ENCODE measurements at places on chromosomes 5 and 9.

GRCh38 chr5:180590543-180591310 lies 572 bp downstream of the SCGB3A1 start:
- no peak for DNase-seq

DNA sequence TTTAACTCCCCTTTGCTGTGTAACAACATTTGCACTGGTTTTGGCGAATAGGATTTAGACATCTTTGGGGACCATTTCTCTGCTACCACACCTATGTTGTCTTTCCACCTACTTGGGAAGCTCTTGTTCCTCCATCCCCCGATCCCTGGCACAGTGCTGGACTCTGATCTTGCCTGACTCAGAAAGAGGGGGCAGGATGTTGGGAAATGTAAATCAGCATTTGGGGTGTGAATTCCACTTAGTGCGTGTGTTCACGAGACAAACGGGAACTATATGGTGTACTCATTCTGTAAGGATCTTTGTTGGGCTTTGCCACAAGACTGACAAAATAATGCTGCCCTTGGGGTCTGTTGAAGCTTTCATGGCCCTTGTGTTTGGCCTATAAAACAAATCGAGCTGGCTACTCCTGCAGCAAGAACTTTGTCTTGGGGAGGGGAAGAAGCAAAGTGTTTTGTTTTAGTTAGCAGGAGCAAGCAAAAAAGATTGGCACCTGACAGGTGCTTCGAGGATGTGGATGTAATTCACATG lies 18.5 kb downstream of the TMEM268 start:
- no peak for DNase-seq

GRCh38 chr9:115972362-115972761 lies 181.2 kb upstream of the PAPPA start:
- DNase-seq = no peak

GRCh38 chr5:133228316-133228715 lies 176.5 kb downstream of the HSPA4 start:
- DNase-seq = no peak

DNA sequence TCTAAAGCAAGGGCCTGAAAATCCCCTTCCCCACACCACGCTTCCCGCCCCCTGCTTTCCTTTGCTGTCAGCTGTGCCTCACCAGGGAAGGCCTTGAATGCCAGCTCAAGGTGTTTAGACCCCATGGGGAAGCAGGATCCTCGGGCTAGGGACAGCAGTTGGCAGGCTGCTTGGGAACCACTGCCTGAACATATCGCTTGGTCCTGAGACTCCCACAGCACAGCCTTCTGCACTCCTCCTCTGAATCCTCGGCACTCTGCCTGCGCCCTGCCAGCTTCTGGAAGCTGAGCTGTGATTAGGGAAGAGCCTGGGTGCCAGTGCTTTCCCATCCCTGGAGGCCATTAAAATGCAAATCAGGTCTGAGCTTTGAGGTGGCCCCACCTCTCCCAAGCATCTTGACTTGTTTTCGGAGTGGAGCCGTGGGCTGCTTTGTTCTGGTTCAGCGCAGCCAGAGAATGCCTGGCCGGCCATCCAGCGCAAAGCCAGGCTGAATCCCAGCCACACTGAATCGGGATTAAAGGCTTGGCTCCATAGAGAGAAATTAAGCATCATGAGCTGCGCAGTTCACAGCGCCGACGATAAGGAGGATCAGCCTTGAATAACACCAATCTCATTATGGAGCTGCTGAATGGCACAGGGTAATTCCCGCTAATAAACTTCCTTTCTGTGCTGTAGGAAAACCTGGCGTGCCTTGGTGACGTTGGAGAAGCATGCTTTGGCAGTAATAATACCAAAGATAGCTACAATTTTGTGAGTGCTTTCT lies 40.0 kb downstream of the AMBP start:
- no peak for DNase-seq

DNA sequence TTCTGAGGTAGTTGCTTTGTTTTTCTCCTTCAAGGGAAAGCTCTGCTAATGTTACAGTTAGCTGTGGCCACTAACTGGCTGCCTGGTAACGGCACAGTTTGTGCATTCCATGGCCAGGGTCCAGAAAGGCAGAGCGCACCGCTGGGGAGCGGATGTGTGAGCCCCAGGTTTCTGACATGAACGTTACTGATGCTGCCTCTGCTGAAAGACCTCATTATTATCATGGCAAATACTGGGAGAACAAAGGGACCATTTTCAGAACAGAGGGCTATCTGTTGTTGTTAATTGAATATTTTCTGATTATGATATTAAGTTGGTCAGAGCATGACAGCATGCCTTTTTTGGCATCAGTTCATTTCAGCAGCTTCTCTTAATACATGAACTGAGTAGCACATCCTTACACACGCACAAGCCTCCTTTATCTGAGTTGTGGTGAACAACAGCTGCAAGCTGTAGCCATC lies 134.1 kb downstream of the NUDT12 start:
- no peak for DNase-seq

DNA sequence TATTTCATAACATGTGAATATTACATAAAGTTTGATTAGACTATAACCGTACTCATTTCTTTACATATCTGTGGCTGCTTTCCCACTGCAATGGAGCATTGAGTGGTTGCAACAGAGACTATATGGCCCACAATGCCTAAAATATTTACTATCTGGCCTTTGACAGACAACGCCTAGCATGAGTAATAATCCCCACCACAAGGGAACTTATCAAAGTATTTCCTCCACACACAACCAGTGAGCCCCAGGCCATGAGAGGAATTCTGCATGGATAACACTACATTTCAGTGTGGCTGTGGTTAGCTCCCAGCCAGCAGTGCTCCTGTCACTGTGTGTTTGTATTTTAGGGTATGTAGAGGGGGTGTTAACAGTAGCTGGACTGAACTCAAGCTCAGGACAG lies 54.8 kb downstream of the FAM81B start:
- no peak for DNase-seq

DNA sequence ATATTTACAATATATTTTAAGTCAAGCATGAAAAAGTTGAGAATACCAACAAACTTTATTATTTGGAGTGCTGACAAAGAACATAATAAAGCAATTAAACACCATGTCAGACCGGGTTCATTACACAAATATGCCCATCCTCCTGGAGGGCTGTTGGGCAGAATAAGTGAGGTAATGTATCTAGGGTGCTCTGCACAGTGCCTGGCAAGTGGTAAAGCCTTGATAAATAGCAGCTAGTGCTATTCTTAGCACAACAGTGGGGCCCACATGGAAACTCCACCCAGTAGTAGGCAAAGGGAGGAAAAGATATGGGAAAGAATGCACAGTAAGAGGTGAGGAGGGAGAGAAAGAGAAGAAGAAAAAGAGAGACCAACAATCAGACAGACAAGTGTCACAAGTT lies 97.7 kb downstream of the SLC1A3 start:
- no peak for DNase-seq

GRCh38 chr5:171646102-171647042 lies 139.2 kb upstream of the SMIM23 start:
- no peak for DNase-seq

Data from CD4-positive, alpha-beta T cell treated with Interleukin-12 subunit alpha and Interleukin-12 subunit beta, for 1 hour (primary cell).